Eye (tissue), 1 donor: ENCODE measurements at places on chromosomes 7 and 10.

GRCh38 chr7:46478046-46478445 is 557.0 kb upstream of the IGFBP3 start:
- DNase-seq = no peak

DNA sequence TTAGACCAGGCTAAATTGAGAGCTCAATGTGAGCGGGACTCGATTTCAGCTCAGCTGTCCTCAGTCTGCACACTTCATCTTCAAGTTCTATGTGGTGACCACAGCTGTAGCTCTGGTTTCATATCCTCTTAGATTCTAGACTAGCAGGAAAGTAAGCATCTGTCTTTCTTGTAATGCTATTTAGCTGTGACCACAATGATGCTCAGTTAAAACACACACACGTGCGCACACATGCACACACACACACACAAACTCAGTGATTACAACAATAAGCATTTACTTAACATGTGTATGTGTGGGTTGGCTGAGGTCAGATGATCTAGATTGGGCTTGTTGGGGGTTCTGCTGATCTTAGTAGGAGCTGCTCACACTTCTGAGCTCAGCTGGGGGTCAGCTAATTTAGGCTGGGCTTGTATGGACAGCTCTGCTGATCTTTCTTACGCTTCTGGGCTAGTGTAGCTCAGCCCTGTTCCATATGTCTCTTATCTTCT is 82.5 kb downstream of the ZNF365 start:
- DNase-seq = no peak

GRCh38 chr7:1620835-1621234 is 49.2 kb upstream of the ELFN1 start:
- no peak for DNase-seq

DNA sequence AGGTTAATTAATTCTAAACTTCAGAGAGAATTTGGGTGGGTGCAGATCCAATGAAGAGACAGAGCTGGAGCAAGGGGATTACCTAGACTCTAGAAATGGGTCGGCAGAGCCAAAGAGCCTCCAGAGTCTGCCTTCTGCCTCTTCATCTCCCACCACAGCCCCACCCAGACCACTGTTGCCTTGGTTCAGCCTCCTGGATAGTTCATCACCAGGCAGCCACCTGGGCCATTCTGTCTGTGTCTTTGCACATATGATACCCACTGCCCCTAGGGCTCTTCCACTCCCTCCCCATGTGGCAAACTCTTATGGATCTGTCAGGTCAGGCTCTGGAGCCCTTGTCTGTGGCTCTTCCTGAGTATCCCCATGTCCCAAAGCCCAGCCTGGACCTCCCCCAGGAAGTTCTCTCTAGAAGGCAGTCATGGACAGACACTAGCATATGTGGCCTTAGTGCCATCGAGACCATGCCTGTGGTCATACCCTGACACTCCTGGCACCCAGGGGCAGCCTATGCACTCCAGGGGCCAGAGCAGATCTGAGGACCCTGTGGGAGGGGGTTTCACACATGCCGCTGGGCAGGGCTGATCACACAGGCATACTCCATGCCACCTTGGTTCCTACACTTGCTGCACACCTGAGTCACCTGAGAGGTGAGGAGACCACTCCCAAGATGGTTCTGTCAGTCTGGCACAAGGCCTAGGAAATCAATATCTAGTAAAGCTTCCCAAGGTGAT is 41.6 kb downstream of the FRMPD2 start:
- no peak for DNase-seq

DNA sequence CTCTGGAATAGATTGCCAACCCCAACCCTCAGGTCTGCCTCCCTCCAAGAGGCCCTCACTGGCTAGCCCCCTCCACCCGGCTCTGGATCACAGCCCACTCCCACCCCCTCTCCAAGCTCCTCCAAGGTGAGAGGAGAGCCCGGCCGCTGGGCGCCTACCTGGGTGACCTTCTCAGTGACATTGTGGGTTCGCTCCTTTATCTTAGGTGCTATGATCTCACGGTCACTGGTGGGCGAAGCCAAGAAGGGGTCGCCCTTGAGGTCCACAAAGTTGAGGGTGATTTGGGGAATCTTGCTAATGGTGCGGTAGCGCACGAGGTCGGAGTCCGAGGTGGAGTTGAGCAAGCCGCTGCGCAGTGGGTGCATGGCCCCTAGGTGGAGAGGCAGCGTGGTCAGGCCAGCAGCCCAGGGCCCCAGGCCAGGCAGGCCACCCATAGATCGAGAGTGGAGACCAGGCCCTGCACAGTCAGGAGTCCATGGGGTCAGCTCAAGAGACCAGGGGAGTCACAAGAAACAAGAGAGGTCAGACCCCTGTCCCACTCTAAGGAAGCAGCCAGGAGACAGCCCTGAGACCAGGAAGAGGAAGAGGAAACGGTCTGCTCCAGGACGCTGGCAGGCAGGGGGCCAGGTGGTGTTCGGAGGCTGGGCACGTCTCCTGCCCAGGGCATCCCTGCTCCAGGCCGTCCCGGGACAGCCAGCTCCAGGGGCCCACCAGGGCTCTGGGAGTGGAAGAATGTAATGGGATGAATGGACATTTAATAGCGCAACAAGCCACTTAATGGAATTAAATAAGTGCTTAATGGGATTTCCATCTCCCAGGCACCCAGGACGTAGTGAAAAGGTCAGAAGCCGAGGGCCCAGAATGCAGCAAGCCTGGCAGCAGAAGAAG is 20.7 kb downstream of the KCNH2 start:
- peak; percentile 3 for DNase-seq

DNA sequence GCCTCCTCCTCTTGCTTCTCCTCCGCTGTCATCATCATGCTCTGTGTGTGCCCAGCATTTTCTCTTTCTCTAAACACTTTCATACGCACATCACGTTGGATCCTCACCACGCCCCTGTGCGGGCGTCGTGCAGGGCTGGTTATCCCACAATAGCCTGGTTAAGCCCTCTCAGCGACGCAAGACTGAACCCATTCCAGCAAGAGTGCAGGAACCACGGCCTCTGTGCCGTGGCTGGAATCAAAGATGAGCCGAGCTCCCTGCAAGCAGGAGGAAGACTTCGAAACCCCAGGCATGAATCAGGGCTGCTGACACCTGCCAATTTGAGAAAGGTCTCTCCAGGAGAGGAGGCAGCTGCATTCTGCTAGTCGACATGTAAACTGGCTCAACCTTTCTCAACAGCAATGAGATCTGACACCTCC is 74.8 kb upstream of the FOXK1 start:
- DNase-seq = peak; percentile 38

- DNase-seq = no peak
Measured at GRCh38 chr10:97937054-97937453, 87.4 kb downstream of the GOLGA7B start.

- peak; percentile 49 for DNase-seq
Measured at GRCh38 chr10:126731610-126731990, 61.1 kb upstream of the C10orf90 start.

DNA sequence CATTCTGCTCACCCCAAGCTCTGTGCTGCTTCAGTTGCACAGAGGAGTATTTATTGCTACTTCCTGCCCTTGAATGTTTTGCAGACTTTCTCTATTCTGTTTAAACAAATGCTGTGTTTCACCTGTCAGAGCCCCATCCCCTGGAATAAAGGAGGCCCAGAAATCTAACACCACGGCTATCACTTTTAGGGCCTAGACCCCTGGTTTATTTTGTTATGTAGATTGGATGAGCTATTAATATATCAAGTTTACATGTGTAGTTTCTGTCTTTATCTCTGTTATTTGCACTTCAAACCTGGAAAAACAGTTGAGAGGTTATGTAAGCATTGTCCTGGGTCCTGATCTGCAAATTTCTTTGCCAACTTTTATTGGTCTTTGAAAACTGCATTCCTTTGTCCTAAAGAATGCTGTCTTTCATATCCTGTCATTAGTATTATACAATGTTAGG is 630.1 kb downstream of the PARD3 start:
- no peak for DNase-seq

- DNase-seq = no peak
Measured at GRCh38 chr7:86818903-86819302, 175.2 kb downstream of the GRM3 start.

- no peak for DNase-seq
Measured at GRCh38 chr7:47389923-47390630, 191.8 kb downstream of the TNS3 start.

- DNase-seq = no peak
Measured at GRCh38 chr7:43148161-43148731, 35.8 kb downstream of the HECW1 start.

DNA sequence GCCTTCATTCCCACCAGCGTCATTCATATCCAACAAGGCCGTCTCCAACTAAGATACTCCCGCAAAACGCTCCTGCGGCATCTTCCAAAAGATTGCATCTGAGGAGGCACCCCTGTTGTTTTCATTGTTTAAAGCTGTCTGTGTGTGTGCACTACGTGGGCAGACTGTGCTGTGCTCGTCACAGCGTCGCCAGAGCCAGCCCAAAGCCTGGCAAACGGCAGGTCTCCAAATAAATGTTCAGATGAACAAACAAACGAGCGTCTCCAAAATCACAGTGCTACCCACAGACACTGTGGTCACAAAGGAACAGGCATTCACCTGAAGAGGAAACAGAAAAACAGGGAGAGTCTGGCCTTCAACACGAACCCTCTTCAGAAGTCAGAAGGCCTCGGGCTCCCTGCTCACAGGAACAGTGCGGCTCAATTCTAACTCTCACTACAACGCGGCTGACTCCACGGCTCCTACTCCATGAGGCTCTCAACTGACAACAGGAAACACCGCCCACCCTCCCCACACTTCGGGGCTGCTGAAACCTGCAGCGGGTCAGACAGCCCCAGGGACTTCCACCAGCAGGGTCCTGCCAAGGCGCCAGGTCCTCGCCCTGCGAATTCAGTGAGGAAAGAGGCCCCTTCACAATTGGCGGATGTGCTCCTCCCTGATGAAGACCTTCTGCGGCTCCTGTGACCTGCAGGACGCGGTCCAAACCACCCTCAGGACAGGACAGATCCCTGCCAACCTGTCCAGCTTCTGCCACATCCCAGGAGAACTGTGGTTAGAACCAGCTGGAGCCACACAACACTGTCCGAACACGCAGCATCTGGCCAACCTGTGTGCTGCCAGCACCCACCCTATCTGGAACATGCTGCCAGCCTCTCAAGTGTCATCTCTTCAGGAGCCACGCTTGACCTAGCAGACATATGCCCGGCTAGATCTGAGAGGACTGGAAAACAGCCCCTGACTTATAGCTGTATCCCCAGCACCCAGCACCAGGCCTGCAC is 36.1 kb downstream of the MAD1L1 start:
- no peak for DNase-seq

DNA sequence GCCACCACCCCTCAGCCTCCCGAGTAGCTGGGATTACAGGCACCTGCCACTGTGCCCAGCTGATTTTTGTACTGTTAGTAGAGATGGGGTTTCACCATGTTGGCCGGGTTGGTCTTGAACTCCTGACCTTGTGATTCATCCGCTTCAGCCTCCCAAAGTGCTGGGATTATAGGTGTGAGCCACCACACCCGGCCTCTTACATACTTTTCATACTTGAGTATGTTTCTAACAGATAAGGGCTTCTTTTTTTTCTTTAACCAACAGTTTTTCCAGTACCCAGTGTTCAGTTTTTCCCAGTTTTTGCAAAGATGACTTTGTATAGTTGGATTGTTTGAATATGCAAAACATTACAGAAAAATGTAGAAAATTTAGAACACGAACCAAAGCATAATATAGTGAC is 7.7 kb downstream of the EIF4H start:
- no peak for DNase-seq

- DNase-seq = no peak
Measured at GRCh38 chr7:133699386-133699785, 427.8 kb upstream of the LRGUK start.

DNA sequence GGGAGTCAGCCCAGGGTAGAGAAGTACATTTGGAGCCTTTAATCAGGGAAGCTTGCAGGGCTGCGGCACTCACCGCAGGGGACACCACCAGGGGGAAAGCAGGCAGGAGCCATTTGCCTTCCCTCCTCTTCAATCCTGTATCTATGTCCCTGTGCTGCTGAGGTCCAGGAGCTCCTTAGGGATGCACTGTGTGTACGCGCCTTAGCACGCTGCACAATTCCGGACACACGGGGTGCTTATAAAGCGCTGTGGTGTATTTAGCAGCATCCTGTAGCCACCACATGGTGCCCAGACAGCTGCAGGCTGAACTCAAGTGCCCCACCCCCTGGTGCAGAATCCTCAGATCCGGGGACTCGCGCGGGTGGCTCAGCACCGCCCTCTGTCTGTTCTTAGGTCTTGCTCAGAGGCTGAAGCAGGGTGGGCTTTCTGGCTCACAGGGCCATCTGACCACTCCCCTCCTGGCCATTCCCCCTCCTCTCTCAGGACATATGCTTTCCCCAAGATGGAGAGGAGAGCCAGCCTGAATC is 421.4 kb downstream of the SDK1 start:
- peak; percentile 86 for DNase-seq

GRCh38 chr10:37856881-37857286 is 526 bp downstream of the ZNF248 start:
- DNase-seq = no peak

DNA sequence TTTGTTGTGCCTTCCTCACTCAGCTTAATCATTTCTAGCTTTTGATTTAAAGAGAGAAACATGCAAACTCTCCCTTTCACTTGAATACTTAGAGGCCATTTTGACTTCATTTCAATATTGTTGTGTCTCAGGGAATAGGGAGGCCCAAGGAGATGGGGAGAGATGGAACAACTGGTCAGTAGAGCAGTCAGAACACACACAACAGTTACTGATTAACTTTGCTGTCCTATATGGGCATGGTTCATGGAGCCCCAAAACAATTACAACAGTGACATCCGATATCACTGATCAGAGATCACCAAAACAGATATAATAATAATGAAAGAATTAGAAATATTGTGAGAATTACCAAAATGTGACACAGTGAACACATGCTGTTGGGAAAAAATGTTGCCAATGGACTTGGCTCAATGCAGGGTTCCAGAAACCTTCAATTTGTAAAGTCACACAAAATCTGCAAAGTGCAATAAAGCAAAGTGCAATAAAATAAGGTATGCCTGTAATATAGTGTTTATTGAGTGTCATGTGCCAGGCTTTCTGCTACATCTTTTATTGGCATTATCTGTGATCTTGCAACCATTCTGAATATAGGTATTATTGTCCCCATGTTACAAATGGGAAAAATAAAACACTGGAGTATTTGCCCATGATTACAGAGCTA is 38.2 kb downstream of the CCDC71L start:
- no peak for DNase-seq

GRCh38 chr10:87503886-87504285 is 807 bp upstream of the MINPP1 start:
- no peak for DNase-seq
